ENCODE measurements at places on chromosomes 1 and 21. TPM values are rescaled to one million over a fixed set of nuclear protein-coding genes. Genes with fewer than 3 reads are reported as not detected.

Gene CLDN17
- total RNA-seq: not detected

Gene FAM72D
- 0.52 TPM for total RNA-seq

Gene NTMT2
- total RNA-seq: not detected

Gene CCDC17
- total RNA-seq: 2.8 TPM

Gene GPX7
- total RNA-seq: 8.6 TPM

Gene TTLL7
- total RNA-seq: 58.0 TPM
